ENCODE measurements at places on chromosomes 12 and 14.

GRCh38 chr12:47980197-47980596, 16.8 kb downstream of the TMEM106C start:
- no peak for DNase-seq

- no peak for DNase-seq
Observed at GRCh38 chr12:124753228-124753591, 110.5 kb downstream of the SCARB1 start.

GRCh38 chr12:124404162-124404784, 109.4 kb downstream of the RFLNA start:
- no peak for DNase-seq

DNA sequence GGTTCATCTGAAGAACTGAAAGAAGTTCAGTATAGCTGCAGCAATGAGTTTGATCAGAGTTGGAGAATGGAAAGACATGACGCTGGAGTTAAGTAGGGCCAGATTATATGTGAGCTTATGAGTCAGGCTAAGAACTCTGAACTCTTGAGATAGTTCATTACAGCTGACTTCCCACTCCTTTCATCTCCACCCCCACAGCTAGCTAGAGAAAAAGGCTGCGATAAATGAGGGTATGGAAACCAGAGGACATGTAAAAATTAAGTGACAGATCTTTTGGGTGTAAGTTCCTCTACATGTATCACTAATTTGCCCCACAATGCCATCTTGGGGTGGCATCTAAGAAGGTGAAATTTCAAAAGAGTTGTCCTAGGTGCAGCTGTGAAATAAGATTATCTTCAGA, 28.6 kb downstream of the PYM1 start:
- DNase-seq, result no peak

DNA sequence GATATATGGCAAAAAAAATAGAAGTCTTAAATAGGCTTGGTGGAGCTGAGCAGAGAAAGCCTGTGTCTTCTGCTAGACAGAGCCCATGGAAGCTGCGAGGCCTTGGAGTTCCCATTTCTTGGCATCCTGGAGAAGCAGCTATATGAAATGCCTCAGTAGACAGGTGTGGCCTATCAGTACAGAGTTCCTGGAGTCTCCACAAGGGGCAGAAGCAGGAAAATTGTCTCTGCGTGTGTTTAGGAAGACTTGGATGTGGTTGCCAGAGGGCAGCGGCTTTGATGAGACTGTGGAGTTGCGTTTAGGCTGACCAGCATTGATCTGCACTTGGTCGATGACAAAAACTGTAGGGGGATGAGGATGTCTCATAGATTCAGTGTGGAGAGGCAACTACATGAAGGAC, 334.5 kb upstream of the SEL1L start:
- DNase-seq, result no peak

GRCh38 chr12:99059824-99060511, 414.9 kb downstream of the APAF1 start:
- peak; percentile 80 for DNase-seq

GRCh38 chr14:84361476-84361875, 1168.5 kb upstream of the FLRT2 start:
- no peak for DNase-seq

DNA sequence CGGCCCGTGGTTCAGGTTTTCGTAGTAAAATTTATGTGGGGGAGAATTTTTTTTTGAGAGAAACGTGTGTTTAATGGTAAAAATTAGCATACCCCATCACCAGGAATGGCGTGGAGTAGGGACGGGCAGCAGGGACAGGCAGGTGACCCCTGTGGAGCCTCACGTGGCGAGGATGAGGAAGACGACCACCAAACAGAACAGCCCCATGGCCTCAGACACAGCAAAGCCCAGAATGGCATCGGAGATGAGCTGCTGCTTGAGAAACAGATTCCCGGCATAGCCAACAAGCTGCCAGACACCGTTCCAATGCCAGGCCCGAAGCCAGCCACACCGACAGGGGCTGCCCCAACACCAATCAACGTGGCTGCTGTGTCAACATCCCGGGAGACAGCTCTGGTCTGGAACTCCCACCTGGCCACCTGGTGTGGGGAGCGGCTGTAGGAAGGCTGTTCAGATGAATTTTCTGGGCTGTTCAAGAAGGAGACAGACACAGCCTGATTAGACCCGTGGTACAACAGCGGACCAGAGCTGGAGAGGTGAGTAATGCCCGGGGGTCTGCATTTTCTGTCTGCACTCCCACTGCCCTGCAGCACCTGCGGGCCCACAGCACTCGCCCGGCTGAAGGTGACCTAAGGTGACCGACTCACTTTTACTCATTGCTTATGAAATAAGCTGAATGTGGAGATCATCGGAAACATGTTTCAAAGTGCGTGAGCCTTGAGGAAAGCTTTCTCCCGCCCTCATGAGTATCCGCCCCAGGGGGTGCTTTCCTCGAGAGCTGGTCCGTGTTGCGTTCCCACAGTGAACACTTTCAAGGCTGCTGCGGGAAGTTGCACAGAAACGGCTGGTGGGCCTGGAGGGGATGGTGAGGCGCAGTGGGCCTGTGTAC, 10.6 kb downstream of the TMEM121 start:
- DNase-seq, result no peak

DNA sequence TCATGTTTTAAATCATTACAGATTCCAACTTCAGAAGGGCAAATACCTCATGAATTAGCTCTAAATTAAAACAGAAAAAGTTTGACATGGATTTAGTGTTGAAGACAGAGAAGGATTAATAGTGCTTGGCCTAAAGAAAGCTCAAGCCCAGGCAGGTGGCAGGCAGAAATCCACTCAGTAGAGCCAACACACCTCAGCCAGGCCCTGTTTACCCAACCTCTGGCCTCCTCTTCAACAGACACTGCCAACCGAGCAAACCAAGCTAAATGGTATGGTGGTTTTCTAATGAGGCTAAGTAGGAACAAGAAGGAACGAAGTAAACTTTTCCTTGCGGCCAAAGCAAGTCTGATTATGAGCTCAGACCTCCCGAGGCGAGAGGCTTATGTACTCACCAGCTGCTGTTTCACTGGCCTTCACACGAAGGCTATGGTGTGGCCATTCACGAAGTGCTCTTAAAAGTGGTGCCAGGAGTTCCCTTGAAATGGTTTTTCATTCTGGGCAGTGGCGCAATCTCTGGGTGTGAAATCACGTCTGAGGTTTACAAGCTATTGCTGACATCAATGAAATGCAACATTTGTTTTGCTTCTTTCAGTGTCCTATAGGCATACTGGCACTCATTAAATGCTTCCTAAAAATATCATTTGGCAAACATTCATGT, 124.1 kb upstream of the LGR5 start:
- DNase-seq, result peak; percentile 85

- peak; percentile 79 for DNase-seq
Observed at GRCh38 chr12:45674181-45674977, 55.1 kb upstream of the ARID2 start.

Data from left lung (tissue), 14 donors.